Foreskin fibroblast (primary cell): ENCODE measurements at places on chromosomes 12 and 14.
A peak's percentile ranks its signal among the peaks of the same experiment; 100 is the strongest.

- no peak for DNase-seq
Measured at GRCh38 chr14:43132441-43132840, 1374.6 kb downstream of the FSCB start.

GRCh38 chr12:18496156-18496555 lies 234.8 kb downstream of the PIK3C2G start:
- no peak for DNase-seq

DNA sequence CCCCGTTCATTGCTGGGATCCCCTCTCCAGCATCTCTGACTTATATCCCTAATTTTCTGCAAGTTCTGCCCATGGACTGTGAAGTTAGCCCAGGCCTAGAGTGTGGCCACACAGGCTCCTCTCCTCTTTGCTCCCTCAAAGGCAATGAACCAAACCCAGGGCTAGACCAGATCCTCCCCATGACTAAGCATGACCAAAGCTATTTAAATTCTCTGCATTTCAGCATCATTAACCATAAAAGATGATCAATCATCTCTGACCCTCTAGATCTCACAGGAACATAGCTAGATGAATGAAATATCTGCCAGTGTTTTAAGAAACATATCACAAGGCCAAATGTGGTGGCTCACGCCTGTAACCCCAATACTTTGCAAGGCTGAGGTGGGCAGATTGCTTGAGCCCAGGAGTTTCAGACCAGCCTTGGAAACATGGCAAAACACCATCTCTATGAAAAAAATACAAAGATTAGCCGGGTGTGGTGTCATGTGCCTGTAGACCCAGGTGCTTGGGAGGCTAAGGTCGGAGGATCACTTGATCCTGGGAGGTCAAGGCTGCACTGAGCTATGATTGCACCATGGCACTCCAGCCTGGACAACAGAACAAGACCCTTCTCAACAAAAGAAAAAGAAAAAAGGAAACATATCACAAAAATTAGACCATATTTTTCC lies 2.2 kb upstream of the KRT3 start:
- DNase-seq = peak; percentile 26

- DNase-seq = no peak
Measured at GRCh38 chr14:63457498-63457897, 85.7 kb downstream of the PPP2R5E start.

GRCh38 chr12:89544022-89544421 lies 18.2 kb upstream of the POC1B start:
- DNase-seq = no peak

DNA sequence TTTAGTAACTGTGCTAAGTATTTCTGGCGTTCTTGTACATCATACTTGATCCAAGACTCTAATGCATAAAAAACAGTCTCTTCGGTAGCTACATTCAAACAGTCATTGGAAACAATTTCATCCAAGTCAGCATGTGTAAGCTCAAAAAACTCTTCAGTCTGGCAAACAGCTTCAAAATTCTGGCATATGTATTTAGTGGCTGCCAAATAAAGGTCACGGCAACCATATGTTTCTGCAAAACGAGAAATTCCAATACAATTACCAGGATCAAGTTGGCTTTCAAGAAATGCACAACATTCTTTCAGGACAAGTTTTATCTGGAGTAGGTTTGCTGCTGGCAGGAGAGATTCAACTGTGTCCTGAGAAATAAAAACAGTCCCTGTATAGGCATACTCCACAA lies 16.5 kb downstream of the KLHL28 start:
- DNase-seq = peak; percentile 79

DNA sequence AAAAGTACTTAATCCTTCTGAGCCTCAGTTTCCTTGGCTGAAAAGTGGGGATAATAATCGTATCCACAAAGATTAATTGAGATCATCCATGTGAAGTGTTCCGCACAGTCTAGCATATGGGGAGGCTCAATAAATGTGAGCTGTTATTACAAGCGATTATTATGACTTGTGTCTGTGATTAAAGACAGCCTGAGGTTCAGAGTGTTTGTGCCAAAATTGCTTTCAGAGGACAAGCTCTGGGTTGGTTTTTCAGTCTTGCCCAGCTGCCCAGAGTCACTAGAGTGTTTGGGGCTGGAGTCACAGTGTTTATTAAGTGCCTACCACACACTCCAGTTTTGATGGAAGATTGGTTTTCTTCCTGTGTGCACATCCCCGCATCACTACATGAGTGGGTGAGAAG lies 53.5 kb downstream of the NTF3 start:
- DNase-seq = peak; percentile 54

GRCh38 chr14:32319368-32320049 lies 9.6 kb upstream of the AKAP6 start:
- DNase-seq = peak; percentile 9

DNA sequence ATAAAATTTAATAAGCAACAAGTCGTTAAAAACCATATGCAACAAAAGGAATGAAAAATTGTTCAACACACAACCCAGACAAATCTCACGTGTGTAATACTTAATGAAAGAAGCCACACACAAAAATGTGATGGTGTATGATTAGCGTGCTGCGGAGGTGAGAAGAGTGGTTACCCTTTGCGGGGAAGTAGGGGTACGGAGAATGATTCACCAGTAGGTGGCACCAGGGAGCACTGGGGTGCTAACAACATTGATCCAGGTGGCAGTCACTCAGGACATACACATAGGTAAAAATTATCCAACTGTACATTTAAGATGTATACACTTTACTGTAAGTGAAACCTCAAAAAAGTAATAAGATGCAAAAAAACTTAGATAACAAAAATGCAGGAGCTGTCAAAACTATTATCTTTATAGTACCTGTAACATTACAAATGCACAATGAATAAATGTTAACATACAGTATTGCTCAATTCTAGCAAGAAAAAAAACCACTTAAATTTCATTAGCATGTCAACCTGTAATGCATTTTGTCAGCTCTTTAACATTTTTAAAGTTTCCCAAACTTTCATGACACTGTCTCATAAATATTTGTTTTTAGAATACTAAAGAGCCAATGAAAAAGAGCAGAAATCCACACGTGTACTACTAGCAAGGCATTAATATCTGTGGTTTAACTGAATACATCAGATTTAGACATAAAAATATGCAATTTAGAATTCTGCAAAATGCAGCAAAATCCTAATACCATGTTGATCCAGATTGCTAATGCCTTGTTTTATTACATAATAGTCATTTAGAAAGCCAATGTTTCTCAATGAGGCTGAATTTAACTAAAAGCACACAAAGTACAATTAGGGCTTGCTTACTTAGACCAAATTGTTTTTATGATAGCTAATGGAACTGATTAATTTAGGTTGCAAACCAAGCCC lies 46.7 kb downstream of the TMCC3 start:
- peak; percentile 26 for DNase-seq

DNA sequence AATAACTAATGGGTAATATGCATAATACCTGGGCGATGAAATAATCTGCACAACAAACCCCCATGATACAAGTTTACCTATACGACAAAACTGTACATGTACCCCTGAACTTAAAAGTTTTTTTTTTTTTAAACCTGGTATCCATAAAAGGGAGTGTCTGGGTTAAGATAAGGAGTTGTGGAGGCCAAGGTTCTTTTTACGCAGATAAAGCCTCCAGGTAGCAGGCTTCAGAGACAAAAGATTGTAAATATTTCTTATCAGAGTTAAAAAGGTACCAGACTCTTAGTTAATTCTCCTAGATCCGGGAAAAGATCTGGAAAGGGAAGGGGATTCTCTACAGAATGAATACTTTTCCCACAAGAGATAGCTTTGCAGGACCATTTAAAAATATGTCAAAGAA lies 259.4 kb upstream of the SSTR1 start:
- DNase-seq = no peak

DNA sequence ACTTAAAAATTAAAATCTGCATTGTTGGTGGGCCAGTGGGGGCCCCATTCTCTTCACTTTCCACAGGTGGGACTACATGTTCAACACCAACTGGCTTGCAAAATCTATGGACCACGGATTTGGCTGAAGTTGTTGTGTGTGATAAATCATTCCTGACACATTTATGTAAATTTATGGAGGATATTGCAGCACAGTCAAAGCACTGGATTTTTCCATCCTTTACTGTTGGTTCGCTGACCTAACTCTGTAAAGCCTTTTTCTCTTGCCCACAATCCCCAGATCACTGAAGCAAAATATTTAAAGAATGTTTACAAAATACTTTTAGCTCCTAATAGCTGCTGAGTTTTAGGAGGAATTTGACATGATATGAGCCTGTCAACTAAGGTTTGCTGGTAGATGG lies 219.7 kb upstream of the PRICKLE1 start:
- DNase-seq = peak; percentile 33

GRCh38 chr14:105841022-105842009 lies 314.9 kb downstream of the TMEM121 start:
- no peak for DNase-seq

DNA sequence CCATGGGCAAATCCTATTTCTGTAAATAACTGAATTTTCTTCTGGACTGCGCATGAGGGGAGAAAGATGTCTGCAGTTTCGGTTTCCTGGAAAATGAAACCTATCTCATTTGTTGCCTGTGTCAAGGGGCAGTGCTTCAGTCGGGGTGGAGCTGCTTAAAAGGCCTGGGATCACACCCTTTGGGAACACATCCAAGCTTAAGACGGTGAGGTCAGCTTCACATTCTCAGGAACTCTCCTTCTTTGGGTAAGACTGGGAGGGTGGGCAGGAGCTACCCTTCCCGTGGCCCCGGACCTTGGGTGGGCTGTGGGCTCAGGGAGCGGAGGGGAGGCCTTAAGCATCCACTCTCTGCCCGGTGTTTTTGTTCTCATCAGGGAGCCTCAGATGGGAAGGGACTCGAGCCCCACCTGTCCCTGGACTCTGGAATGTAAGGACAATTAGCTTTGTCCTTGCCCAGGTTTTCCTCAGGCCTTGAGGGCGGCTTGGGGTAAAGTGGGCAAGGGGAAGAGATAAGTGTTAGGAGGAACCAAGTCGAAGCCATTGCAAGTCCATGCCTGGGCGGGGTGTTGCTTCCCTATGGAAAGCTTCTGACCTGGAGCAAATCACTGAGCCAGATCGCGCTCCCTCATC lies at the start of gene IFI27:
Gene IFI27 (plus strand): TSS at position 185 of the 630 bp plus-strand sequence.
- peak; percentile 74 for DNase-seq

DNA sequence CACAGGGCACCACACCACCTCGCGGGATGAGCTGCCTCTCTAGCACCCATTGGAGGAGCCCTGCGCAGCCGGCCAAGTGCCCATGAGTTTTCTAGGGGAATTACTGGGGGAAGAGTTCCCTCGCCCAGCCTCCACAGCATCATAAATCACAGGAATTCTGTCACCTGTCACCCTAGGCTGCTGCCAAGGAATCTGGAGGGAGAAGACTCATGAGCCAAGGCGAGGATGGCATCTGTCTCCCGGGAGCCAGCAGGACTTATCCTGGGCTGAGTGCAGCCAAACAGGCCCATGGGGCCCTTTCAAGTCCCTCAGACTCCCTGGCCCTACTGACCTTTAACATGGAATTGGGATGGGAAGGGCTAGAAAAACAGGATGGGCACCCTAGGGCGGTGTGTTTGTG lies 7.8 kb upstream of the OTUB2 start:
- DNase-seq = no peak

DNA sequence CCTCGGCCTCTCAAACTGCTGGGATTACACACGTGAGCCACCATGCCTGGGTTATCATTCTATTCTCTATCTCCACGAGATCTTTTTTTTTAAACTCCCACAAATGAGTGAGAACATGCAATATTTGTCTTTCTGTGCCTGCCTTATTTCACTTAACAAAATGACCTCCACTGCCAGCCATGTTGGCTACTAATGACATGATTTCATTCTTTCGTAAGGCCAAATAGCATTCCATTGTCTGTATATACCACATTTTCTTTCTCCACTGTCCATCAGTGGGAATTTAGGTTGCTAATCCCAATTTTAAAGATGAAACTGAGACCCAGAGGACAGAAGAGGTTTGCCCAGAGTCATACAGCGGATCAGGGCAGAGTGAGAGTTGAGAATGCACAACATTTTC lies 10.9 kb upstream of the TRPV4 start:
- no peak for DNase-seq
